ENCODE measurements at places on chromosomes 12 and 14. TPM values are rescaled to one million over a fixed set of nuclear protein-coding genes. Genes with fewer than 3 reads are reported as not detected.

DNA sequence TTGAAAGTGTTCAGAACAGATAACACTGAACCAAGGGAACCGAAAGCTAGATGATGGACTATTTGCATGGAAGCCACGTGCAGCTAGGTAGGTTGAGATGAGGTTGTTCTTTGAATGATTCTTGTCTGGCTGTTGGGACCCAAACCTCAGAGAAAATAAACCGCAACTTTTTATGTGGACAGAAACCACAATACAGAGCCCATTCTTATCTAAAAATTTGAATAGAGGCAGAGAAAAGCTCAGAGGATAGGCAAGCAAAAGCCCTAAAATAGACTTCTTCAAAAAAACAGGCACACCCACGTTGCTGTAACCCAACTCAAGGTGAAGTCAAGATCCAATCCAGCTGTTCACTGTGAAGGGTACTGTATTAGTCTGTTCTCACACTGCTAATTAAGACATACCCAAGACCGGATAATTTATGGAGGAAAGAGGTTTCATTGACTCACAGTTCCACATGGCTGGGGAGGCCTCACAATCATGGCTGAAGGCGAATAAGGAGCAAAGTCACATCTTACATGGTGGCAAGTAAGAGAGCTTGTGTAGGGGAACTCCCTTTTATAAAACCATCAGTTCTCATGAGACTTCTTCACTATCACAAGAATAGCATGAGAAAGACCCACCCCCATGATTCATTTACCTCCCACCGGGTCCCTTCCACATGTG is 353.8 kb downstream of the AACS start:
- DNase-seq, result no peak

DNA sequence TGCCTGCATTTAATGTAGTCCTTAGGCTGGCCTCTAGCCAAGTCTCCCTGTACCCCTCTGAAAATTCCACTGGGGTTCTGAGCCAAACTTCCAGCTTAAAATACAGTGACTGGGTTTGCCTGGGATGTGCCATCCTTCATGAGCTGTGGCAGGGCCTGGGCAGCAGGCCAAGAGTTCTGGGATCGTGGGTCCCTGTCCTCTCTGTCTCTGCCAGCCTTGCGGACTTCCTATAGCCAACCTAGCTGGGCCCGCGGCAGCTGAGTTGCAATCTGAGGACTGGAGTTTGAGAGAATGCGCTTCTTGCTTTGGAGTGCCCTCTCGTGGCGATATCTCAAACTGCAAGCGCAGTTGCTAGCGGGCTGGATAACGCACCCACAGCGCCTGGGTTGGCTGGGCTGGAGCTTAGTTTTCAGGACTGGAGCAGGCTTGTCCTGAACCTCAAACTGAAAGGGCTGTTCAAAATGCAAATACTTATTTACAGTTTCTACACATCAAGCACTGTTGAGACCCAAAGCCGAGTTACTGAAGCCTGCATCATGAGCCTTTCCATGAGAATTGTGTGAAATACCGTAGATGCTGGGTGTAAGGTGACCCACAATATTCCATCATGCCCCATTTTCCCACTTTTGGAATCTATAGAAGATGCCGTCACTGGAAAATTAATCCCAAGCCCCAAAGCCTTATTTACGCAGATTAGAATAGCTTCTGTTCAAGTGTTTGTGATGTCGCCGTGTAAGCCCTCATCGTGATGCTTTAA is 7.3 kb upstream of the IFI27L2 start:
- DNase-seq, result no peak

DNA sequence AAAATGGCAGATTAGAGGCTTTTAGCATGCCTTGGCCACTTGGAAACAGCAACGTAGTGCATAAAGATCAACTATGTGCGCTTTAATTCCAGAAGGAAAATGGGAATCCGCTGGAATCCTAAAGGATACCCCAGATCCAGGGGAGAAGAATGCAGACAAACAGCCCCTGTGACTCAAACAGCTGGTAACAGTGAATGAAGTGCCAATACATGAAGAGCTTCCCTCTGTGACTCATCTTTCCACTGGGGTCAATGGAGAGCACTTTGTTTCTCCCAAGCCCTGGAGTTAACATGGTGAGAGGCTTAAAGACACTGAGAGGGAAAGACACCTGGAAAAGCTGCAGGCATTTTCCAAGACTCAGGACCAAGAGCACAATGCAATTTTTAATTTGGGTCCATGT is 263.1 kb downstream of the CEP128 start:
- no peak for DNase-seq

DNA sequence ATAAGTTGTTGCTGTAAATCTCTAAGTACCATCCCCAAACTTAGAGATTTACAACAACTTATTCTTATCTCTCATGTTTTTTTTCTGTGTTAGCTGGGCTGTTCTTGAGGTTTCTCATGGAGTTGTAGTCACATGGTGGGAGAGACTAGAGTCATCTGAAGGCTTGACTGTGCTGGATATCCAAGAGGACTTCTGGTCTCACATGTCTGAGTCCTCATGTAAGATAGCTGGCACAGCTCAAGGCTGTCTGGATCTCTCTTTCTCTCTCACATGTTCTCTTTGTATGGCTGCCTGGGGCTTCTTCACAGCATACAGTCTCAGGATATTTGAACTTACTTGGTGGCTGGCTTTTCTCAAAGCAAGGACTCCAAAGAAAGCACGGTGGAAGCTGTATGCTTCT is 63.8 kb downstream of the DACT1 start:
- DNase-seq, result no peak

GRCh38 chr12:62599854-62600437 is 133.3 kb downstream of the MON2 start:
- no peak for DNase-seq

DNA sequence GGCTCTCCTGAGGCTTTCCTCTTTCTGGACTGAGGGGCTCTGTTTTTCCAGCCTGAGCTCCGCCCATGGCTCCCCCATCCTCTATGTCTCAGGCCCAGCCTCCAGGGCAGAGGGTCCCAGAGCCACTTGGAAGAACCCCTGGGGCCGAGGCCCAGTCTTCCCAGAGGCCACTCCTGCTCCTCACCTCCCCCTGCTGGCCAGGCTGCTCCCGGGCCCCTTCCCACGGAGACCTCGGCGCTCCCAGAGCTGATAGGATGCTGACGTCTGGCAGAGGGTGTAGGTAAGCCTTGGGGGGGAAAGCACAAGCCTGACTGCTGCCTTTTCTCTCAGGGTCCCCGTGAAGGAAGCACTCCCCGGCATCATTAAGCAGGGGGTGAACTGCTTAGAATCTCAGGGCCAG is 51.4 kb downstream of the ERH start:
- no peak for DNase-seq

The LALBA gene
- total RNA-seq, result not detected

GRCh38 chr12:95836630-95837239 is 22.0 kb upstream of the SNRPF start:
- DNase-seq, result no peak
